ENCODE measurements at places on chromosomes 2 and 18. TPM values are rescaled to one million over a fixed set of nuclear protein-coding genes. Genes with fewer than 3 reads are reported as not detected.

Gene MEP1B
- total RNA-seq = not detected

Gene CDCA7
- 6.2 TPM for total RNA-seq

Gene STK17B
- total RNA-seq = 17.1 TPM

Gene CFAP65
- not detected for total RNA-seq

Gene REG3A
- not detected for total RNA-seq

Gene ANKRD62
- not detected for total RNA-seq

Gene PDE1A
- 0.15 TPM for total RNA-seq
